Bronchial epithelial cell (primary cell): ENCODE measurements at places on chromosomes 6 and 20. TPM values are rescaled to one million over a fixed set of nuclear protein-coding genes. Genes with fewer than 3 reads are reported as not detected.

The C6orf15 gene
- total RNA-seq: 0.13 TPM in 1 of 2 replicates, not detected in the other

- DNase-seq: no peak
These were observed 276.6 kb upstream of the BMP2 start for GRCh38 chr20:6490849-6491248.

- no peak for DNase-seq
These were observed 64.8 kb upstream of the FOXQ1 start for GRCh38 chr6:1247056-1247455.

- DNase-seq: no peak
These were observed 143.6 kb downstream of the TFAP2B start for GRCh38 chr6:50962213-50962759.

DNA sequence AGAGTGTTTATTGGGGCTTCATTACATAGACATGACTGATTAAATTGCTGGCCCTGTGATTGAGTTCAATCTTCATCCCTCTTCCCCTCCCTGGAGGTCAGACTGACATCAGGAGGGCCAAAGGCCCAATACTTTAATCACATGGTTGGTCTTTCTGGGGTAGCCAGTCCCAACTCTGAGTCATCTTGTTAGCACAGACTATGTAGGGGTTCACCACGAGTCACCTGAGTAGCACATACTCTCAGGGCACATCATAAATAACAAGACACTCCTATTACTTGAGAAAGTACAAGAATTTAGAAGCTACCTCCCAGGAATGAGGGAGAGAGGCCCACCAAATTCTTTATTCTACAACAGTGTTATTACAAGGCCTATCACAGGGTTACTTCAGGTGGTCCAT, 11.3 kb downstream of the GINS1 start:
- DNase-seq: peak; percentile 63

DNA sequence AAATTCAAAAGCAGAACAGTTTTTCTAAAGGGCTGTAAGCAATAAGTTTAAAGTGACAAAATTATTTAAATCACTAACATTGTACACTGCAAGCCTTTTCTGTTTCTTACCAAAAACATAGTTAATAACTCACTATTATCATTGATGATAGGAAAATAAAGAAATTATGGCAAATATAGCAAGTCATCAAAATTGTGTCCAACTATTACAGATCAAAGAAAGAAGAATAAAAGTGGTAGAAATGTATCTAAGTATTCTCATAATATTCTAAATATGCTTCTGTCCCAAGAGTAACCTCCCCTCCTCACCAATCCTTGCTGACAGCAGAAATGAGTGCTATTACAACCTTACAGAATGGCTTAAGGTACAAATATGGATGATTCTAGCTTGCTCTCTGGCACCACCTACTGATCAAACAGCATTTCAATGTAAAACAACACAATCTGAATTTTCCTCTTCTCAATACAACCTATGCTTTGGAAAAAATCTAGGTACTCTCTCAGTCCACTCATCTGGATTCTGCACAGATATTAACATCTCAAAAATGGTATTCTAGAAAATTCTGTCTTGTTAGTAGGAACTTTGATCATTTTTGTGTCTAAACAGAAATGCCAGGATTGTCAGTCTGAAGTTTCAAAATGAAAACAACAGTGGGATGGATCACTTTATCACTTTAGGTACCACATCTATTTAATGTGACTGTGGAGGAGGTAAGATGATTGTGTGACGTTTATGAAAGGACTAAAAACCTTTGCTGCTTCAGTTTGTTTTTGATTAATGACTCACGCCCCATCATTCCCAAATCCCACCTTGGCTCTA, 40.9 kb downstream of the ZFP64 start:
- DNase-seq: peak; percentile 54

DNA sequence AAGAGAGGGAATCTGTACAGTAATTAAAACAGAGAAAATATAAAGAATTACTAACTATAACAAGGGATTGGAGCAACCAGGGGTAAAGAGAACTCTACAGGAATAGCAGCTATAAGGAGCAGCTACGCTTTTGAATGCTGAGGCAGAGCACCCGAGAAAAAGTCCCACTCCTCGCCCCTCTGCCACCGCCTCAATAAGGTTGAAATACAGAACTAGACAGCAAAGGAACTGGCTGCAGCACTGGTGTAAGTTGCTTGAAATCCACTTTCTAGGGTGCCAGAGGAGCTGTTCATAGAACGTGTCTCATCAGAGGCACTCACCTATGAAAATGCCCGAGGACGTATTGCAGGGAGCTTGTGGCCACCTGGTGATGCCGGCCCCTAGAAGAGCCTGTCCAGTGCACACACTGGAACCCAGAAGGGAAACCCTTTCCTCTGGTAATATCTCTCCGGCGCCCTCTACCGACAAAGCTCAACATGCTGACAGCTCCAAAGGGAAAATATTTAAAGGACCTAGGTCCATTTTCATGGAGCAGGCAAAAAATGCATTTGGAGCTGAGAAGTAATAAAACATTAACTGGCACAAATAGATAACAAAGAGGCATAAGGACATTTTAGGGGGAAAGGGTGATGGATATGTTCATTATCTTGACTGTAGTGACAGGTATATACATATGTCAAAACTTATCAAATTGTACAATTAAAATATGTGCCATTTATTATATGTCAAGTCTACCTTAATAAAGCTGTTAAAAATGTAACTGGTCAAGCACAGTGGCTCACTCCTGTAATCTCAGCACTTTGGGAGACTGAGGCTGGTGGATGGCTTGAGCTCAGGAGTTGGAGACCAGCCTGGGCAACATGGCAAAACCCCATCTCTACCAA, 137.4 kb upstream of the HDAC2 start:
- peak; percentile 50 for DNase-seq

The CPXM1 gene
- not detected in 2 replicates for total RNA-seq

- DNase-seq: peak; percentile 40
These were observed 178.2 kb downstream of the GJA10 start for GRCh38 chr6:90072501-90072900.

- peak; percentile 57 for DNase-seq
These were observed 98.6 kb downstream of the RFX6 start for GRCh38 chr6:116975600-116975999.

GRCh38 chr6:139249395-139249794, 42.4 kb downstream of the TXLNB start:
- DNase-seq: no peak

- DNase-seq: no peak
These were observed 392.3 kb downstream of the PLCB1 start for GRCh38 chr20:8524101-8525016.

- no peak for DNase-seq
These were observed 51.5 kb downstream of the PTPRT start for GRCh38 chr20:43138061-43138770.

GRCh38 chr6:70379473-70380013, 33.8 kb upstream of the FAM135A start:
- DNase-seq: no peak

DNA sequence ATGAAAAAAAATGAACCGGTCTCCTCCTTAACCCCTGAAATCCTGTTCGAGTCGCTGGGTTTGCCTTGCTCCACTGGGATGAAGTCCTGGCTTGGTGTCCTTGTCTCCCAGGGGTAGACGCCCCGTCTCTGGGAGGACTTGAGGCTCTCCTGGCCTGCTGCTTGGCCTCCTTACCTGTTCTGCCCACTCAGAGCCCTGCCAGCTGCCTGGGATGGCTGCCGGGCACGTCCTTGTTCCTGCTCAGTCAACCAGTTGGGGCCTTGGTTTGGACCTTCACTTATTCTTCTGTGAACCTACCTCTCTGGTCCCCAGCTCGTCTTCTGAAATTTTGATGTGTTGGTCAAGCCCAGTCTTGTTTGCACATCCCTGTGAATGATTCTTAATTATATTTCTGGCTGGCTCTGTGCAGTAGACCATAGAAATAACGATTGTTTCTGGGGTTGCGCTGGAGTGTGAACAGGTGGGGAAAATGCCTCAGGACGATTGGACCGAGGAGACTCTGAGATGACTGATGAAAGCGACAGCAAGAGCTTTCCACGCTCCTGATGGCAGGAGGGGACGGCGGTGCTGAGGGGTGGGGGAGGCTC, 126.5 kb upstream of the ESR1 start:
- DNase-seq: no peak

The PMEPA1 gene
- 7.6 and 51.1 TPM in 2 replicates for total RNA-seq

- DNase-seq: no peak
These were observed 75.4 kb downstream of the ADAT2 start for GRCh38 chr6:143375022-143375585.

The MYL9 gene
- 0.53 and 0.90 TPM in 2 replicates for total RNA-seq

The MUCL3 gene
- total RNA-seq: under 0.01 TPM in 1 of 2 replicates, not detected in the other

DNA sequence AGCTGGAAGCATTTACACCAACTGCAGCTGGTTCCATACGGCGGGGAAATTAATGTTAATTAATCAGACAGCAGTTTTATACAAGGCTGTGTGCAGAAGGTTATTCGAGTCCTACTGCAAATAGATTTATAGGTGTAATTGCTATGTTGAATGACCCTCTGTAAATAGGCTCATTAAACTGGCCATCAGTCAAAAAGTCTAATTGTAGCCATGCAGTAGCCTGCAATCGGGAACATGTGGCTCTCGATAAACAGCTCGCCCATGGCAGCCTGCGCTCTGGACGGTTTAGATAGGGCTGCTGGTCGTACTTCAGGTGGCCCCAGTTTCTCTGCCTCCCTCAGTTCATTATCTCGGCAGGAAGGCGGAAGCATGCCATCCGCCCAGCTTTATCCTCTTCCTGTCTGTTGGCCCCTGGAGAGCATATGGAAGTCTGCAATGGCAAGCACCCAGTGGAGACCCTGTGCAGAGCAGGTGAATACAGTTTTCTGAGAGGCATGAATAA, 143.2 kb downstream of the MBOAT1 start:
- DNase-seq: no peak

The C2 gene
- total RNA-seq: 0.26 and 0.53 TPM in 2 replicates

DNA sequence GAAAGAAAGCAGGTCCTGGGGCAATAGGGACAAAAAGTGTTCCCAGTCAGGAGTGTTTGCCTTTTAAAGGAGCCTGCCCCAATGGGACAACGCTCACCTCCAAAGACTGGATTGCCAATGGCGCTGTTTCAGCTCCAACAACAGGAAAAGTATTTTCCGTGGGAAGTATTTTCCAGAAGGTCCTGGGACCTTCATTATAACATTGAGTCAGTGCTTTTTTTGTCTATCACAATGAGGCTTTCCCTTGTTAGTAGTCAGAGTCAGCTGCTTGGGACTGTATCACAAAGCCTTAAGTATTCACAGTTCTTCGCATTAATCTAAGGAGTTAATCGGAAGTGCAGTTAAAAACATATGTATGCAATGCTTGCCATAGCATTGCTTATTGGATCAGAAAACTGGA, 17.3 kb downstream of the TRAF3IP2 start:
- DNase-seq: no peak

The SGK2 gene
- total RNA-seq: 0.38 and 0.53 TPM in 2 replicates

- no peak for DNase-seq
These were observed 6.8 kb upstream of the TSHZ2 start for GRCh38 chr20:52965380-52965779.

- DNase-seq: no peak
These were observed 280.3 kb downstream of the CDC5L start for GRCh38 chr6:44667668-44668390.

- peak; percentile 51 for DNase-seq
These were observed 709 bp upstream of the ZNF76 start for GRCh38 chr6:35258858-35259193.

- no peak for DNase-seq
These were observed 30.2 kb upstream of the NHSL1 start for GRCh38 chr6:138529478-138529877.

DNA sequence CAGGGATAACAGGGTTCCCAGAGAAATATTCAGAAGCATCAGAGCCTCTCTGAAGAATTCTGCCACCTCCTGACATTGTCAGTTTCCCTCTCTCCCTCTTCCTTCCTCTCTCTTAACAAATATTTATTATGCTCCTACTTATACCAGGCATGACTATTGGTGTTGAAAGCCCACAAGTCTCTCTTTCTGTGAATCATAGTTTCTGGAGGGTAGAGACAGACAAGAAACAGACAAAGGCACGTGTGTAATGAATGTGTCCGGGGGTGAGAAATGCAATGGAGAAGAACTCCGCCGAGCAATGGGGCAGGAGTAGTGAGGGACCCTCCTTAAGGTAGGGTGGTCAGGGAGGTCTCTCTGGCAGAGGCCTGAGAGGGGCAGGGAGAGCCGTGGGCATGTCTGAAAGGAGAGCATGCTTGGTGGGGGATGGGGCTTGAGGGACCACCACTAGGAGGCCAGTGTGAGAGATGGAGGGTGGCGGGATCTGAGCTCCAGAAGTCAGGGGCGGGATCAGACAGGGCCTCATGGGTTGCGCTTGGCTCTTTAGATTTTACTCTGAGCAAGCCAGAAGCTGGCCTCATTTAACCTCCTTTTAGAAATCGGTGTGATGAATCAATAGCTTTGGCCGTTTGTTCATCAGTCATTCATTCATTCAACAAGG, 57.3 kb downstream of the EYA2 start:
- peak; percentile 83 for DNase-seq

DNA sequence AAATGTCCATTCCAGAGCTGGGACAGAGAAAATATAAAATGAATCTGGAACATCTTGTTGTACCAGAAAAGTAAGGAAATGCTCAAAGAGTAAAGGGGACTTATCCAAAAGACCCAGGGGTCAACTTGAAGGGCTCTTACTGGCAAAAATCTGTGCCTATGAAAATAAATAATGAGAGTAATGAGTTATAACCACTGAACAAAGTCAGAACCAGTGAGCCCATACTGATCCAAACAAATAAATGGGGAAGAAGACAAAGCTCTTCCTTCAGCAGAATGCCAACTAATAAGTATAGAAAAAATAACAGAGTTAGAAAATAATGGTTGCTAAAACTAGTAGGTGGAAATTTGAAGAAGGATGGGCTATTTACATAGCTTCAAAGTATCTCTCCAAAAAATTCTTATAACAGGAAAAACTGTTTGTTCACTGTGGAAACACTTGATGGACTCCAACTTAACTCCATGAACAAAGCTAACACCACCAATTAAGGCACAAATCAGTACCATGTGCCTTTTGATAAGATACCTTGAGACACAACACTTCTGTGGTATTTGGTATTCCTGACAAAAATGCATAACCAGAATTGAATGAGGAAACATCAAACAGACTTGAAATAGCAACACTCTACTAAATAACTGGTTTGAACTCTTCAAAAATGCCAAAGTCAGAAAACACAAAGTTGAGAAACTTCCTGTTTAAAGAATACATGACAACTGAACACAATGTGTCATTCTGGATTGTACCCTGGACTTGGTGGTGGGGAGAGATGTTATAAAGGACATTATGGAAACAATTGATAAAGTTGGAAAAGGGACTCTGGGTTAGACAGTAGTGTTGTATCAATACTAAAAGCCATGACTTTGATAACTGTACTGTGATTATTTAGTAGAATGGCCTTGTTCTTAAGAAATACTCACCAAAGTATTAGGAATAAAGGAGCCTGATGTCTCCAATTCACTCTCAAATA, 197.5 kb downstream of the ISM1 start:
- DNase-seq: peak; percentile 26

The CGA gene
- total RNA-seq: not detected in 2 replicates

DNA sequence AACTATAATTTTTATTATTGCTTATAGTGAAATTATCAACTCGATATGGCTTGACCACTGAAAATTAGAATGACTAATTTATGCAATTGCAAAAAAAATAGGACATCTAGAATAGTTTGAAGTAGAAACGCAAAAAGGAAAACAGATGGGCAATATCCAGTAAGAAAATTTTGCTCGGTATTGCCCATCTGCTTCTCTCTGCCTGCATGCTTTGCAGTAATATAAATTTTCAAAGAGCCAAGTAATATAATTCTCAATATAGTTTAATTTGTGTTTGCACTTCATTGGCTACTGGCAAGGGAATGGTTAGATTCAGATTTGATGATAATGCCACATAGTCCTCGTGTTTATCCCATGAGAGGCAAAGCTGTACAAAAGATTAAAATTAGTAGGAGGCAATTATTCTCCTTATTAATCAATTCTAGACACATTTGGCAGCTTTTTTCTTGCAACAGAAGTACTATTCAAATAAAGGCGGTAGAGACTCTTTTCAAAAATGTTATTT, 27.3 kb upstream of the LAMA2 start:
- no peak for DNase-seq

The MUC22 gene
- total RNA-seq: under 0.01 TPM in 1 of 2 replicates, not detected in the other
